Hair follicle dermal papilla cell (primary cell): ENCODE measurements at places on chromosomes 11 and 22. TPM values are rescaled to one million over a fixed set of nuclear protein-coding genes. Genes with fewer than 3 reads are reported as not detected.

The FAT3 gene
- 0.73 and 1.1 TPM in 2 replicates for total RNA-seq

The ADM gene
- 2,088 and 2,760 TPM in 2 replicates for total RNA-seq

The TRMT112 gene
- 72.2 and 107 TPM in 2 replicates for total RNA-seq

The MMP10 gene
- total RNA-seq: 0.12 and 0.32 TPM in 2 replicates

The SPINDOC gene
- 18.9 and 23.0 TPM in 2 replicates for total RNA-seq

The XRRA1 gene
- 13.5 and 22.7 TPM in 2 replicates for total RNA-seq

The PANX2 gene
- 0.36 and 0.65 TPM in 2 replicates for total RNA-seq

The SLC22A9 gene
- total RNA-seq: not detected in 2 replicates

The TAF1D gene
- total RNA-seq: 117 and 129 TPM in 2 replicates

The CHRM1 gene
- total RNA-seq: not detected in 2 replicates

The TMPRSS6 gene
- not detected in 2 replicates for total RNA-seq

The TYR gene
- 0.16 TPM in 1 of 2 replicates, not detected in the other for total RNA-seq

The IL17REL gene
- total RNA-seq: not detected in 2 replicates

The SCUBE2 gene
- total RNA-seq: 3.6 and 4.4 TPM in 2 replicates

The PANX3 gene
- not detected in 2 replicates for total RNA-seq

The LRRC4C gene
- not detected in 2 replicates for total RNA-seq

The MALAT1 gene
- 16,813 and 19,611 TPM in 2 replicates for total RNA-seq

The CHEK2 gene
- total RNA-seq: 7.5 and 8.9 TPM in 2 replicates

The APOA1 gene
- total RNA-seq: 0.32 TPM in 1 of 2 replicates, not detected in the other

The OR5AP2 gene
- total RNA-seq: not detected in 2 replicates

The PTPRCAP gene
- 0.32 TPM in 1 of 2 replicates, not detected in the other for total RNA-seq

The SULT4A1 gene
- 0.12 and 0.16 TPM in 2 replicates for total RNA-seq

The TRIM49D1 gene
- not detected in 2 replicates for total RNA-seq

The ZBED4 gene
- total RNA-seq: 13.1 and 14.8 TPM in 2 replicates

The IL18 gene
- total RNA-seq: 0.16 TPM in 1 of 2 replicates, not detected in the other

The NCF4 gene
- total RNA-seq: not detected in 2 replicates

The JAM3 gene
- 59.6 and 78.4 TPM in 2 replicates for total RNA-seq
